ENCODE measurements at places on chromosomes 1 and 21.

DNA sequence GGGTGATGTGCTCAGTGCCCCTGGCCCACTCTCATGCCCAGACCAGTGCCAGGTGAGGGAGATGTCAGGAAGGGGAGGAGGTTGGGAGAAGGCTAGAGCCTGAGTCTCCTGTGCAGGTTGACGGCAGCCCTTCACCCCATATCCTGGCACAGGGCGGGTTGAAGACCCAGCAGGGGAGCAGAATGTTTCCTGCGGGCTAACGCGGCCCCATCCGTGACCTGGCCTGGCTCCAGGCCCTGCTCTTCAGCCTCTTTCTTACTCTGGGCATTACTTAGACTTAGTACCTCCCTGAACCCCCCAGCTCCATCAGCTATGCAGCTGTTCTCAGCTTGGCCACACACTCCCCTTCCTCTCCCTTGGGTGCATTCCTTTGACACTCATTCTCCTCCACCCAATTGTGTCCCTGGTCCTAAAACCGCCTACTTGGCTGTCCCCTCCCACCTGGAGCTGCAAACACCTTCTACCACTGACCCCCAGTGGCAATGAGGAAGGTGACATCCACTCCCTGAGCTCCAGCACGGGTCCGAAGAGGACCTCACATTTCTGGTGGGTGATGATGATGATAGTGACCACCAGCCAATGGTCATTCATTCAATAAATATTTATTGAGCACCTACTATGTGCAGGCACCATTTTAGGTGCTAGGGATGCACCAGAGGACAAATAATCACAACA, 179.0 kb downstream of the PTPRU start:
- H3K27ac ChIP-seq = no peak overlapping the region
- H3K4me1 ChIP-seq = no peaks in the 10 kb centered on the region
- peaks cover 45% of the 10 kb centered on the region for H3K27me3 ChIP-seq

- DNase-seq = no peak
Measured at GRCh38 chr1:78683079-78683478, 33.4 kb downstream of the IFI44 start.

DNA sequence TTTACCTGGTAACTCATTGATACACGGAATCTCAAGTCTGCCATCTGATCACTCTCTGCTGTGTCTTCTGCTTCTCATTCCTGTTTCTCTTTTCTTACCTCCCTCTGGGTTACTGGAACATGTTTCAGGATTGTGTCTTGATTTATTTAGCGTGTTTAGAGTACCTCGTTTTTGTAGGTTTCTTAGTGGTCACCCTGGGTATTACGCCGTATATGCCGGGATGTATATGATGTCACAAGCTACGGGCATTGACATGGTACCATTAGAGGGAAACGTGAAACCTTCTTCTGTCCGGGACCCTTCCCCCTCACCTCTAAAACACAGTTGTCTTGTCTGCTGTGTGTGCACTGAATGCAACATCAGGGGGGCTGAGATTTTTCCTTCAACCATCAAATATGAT, 2.8 kb downstream of the ACTRT2 start:
- no peaks in the 10 kb centered on the region for H3K4me1 ChIP-seq
- no peaks in the 10 kb centered on the region for H3K36me3 ChIP-seq
- H3K27ac ChIP-seq = no peak overlapping the region
- peaks cover 2% of the 10 kb centered on the region for H3K27me3 ChIP-seq
- H3K4me3 ChIP-seq = no peak overlapping the region

- H3K27ac ChIP-seq = no peak overlapping the region
Measured at GRCh38 chr1:18998016-18998724, 41.7 kb upstream of the IFFO2 start.

All from heart right ventricle (tissue), 16 donors.